ENCODE measurements at places on chromosomes 1 and 21. TPM values are rescaled to one million over a fixed set of nuclear protein-coding genes. Genes with fewer than 3 reads are reported as not detected.

The TAS1R1 gene
- total RNA-seq = not detected

The TTLL10 gene
- total RNA-seq = not detected

The S100A6 gene
- total RNA-seq = 1,438 TPM

The HES4 gene
- 109 TPM for total RNA-seq

The GSTM1 gene
- total RNA-seq = 0.32 TPM

The TFB2M gene
- total RNA-seq = 20.4 TPM

The SPATA45 gene
- not detected for total RNA-seq

The OR2T10 gene
- not detected for total RNA-seq

The HMCN1 gene
- 8.7 TPM for total RNA-seq

The GPATCH2 gene
- total RNA-seq = 16.9 TPM

The NOC2L gene
- 109 TPM for total RNA-seq

The TRIM46 gene
- total RNA-seq = 3.5 TPM

The LINGO4 gene
- not detected for total RNA-seq

The C1orf226 gene
- total RNA-seq = 1.5 TPM

The PGBD5 gene
- total RNA-seq = under 0.01 TPM

The GCSAML gene
- not detected for total RNA-seq

The IL22RA1 gene
- not detected for total RNA-seq

The CLCA4 gene
- total RNA-seq = not detected

The FAM110D gene
- 2.1 TPM for total RNA-seq

The LCA5L gene
- 0.91 TPM for total RNA-seq

The OR2M3 gene
- total RNA-seq = not detected

The GJA9 gene
- total RNA-seq = not detected

The CFAP57 gene
- total RNA-seq = 0.32 TPM

The KRTAP12-2 gene
- total RNA-seq = not detected

The FCRL6 gene
- 0.30 TPM for total RNA-seq

The CSTB gene
- 4.5 TPM for total RNA-seq

The GPX7 gene
- 37.0 TPM for total RNA-seq

The SIK1 gene
- total RNA-seq = 9.1 TPM

The LRRC53 gene
- total RNA-seq = not detected

The FALEC gene
- not detected for total RNA-seq

The PWP2 gene
- total RNA-seq = 25.1 TPM

The KCND3 gene
- not detected for total RNA-seq

The ARHGAP30 gene
- total RNA-seq = not detected

The CHRM3 gene
- not detected for total RNA-seq

The CD53 gene
- 0.97 TPM for total RNA-seq

The FAM72B gene
- 4.0 TPM for total RNA-seq

The MYOM3 gene
- 0.30 TPM for total RNA-seq

The NTNG1 gene
- total RNA-seq = 0.15 TPM

The ADAMTS4 gene
- 16.0 TPM for total RNA-seq

The LDLRAD1 gene
- total RNA-seq = not detected

The LCE3B gene
- not detected for total RNA-seq

The SLC35E2B gene
- total RNA-seq = 17.9 TPM

The CYP4B1 gene
- not detected for total RNA-seq

The S100A10 gene
- total RNA-seq = 109 TPM

The PPM1J gene
- 1.3 TPM for total RNA-seq

Data from epithelial cell of umbilical artery (primary cell).